ENCODE measurements at places on chromosomes 7 and 10.

DNA sequence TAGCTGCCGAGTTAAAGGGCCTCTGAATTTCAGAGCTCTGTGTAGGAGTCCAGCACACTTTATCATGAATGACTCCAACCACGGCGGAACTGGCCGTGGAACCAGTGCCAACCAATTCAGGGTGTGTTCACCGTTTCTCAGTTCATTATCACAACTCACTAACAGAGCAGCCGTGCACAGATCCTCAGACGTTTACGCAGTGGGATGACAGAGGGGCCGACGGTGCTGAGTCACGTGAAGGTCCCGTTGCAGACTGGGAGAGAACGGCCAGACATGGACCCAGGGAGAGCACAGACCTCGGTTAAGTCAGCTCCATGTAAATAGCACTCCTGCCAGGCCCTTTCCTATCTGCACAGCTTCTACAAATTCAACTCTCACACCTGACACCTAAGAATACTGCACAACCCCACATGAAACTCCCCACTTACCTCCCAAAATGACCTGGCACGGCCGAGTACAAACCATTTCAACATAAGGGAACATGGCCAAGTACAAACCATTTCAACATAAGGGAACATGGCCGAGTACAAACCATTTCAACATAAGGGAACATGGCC lies 95.5 kb downstream of the DIP2C start:
- DNase-seq = no peak

DNA sequence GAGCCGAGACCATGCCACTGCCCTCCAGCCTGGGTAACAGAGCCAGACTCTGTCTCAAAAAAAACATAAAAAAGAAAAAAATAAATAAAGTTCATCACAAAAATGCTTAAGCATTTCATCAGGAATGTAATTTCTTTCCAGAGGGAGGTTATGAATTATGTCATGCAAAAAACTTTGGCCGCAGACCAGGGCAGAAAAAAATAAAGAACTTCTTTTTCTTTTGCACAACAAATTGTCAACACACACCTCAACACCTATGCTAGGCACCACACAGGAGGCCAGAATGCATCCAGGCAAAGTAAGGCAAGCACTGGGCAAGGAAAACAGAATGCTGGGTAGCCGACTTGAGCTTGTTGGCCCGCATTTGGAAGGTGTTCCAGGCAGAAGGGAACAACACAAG lies 3.9 kb downstream of the C10orf62 start:
- no peak for DNase-seq

GRCh38 chr10:33212061-33212748 lies 122.3 kb downstream of the NRP1 start:
- DNase-seq = no peak

DNA sequence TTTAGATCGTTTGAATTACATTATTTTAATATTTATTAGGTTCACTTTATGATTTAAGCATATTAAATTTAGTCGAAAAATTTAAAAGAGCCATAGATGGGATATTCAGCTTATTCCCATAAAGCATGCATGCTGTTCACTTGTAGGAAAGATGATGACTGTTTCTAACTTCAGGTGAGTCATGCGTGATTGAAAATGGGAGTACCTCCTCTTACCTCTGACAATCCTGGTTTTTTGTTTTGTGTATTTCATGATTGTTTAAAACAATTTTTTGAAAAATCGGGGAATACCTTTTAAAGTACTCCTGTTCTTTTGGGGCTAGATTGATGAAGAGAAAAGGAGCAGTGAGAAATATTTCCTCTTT lies 1.4 kb downstream of the TNKS2 start:
- no peak for DNase-seq

- DNase-seq = no peak
Measured at GRCh38 chr7:95095966-95096540, 188.7 kb downstream of the PPP1R9A start.

DNA sequence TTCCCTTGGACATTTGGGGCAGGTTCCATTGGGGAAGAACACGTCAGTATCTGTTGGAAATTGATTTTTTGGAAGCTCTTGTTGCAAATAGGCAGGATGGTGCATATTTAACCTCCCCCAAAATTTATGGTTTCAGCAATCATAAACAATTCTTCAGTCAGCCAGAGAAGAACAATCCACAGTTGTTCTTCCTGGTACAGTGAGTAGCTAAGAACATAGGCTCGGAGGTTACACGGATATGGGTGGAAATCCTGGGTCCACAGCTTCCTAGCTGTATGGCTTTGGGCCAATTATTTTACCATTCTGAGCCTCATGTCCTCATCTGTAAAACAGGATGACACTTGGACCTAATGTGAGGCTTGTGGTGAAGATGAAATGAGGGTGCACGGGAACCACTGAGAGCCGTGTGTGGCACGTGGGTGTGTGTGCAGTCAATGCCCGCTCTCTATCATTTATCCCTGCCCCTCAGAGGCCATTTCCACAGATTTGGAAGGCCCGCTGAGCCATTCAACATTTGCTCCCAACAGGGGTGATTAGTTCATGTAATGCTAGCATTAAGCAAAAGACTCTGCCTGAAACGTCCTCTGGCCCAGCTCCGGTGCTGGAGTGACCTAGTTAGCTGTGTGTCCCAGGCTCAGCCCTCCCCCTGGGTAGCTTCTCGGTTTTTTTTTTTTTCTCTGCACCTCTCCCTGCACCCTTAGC lies 9.7 kb downstream of the CAMK1D start:
- DNase-seq = no peak

- DNase-seq = no peak
Measured at GRCh38 chr7:35257251-35258124, 3.6 kb upstream of the TBX20 start.

GRCh38 chr7:39130274-39130673 lies 152.6 kb downstream of the POU6F2 start:
- DNase-seq = no peak

GRCh38 chr7:148192491-148192890 lies 398.1 kb upstream of the C7orf33 start:
- no peak for DNase-seq

DNA sequence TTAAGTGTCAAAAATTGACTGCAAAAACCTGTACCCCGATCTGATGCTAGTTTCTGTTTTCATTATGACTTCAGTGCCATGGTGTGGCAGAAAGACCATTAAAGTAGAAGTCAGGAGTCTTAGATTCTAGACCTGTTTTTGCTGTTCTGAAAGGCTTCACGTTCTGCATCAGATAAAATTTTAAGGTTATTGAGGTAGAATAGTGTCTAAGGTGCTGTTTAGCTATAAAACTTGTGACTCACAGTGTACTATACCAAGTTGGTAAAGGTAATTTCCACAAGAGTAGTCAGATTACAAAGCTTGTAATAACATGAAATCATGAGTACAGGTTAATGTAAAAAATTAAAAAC lies 38.6 kb downstream of the ZNRF2 start:
- no peak for DNase-seq

DNA sequence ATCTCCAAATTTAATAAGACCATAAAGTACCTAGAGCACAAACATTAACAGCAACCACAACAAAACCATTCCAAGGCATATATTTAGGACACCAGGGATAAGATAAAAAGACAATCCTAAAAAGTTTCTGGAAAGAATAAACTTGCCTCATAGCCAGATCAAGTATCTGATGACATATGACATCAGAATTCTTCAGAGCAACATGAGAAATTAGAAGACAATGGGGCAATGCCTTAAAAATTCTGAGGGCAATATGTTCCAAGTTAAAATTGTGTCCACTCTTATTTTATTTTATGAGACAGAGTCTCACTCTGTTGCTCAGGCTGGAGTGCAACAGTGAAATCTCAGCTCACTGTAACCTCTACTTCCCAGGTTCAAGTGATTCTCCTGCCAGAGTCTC lies 2.8 kb downstream of the EFCAB10 start:
- DNase-seq = no peak
